ENCODE measurements at places on chromosomes 6 and 20.

- no peak for DNase-seq
Observed at GRCh38 chr20:43345676-43346075, 112.0 kb upstream of the SRSF6 start.

DNA sequence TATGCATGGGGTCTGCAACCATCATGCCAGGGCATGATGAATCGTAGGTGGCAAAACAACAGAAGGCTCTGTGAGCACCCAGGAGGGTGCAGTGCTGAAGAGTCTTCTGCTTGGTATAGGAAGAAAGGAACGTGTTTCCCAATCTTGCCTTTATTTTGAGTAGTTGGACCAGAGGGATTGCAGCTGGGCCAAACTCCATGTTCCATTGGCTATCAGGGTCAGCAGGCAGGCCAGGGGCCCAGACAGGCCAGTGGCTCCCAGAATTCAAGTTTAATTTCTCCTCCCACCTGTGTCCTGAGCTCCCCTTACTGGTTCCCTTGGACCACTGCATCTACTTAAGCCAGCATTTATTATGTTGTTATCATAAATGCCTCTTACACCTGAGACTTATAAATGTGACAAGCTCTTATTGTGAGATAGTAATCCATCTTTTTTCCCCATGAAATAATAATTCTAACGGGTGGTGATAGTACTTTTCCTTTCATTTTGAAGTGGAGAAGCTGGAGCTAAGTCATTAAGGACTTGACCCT lies 918 bp upstream of the TRIM38 start:
- DNase-seq, result no peak

- no peak for DNase-seq
Observed at GRCh38 chr6:83265384-83265783, 72.2 kb downstream of the RWDD2A start.

- DNase-seq, result peak; percentile 21
Observed at GRCh38 chr6:89355511-89356194, 3.1 kb upstream of the UBE2J1 start.

DNA sequence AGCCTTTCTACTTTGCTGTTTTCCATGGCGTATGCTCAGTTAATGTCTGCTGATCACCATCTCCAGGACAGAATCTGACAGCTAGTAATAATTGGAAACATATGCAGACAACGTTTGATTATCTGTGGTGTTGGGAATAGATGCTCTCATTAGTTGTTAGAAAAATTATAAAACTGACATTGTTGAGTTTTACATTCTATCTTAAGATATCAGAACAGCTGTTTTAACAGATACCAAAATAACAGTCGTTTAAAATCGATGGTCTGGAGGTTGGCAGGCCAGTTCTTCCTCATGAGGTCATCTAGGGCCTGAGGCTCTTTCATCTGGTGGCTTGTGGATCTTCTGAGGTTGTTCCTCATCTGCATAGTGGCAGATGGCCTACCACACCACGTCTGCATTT lies 137.6 kb downstream of the AIG1 start:
- no peak for DNase-seq

- DNase-seq, result no peak
Observed at GRCh38 chr6:53643481-53643965, 22.0 kb downstream of the KLHL31 start.

- DNase-seq, result peak; percentile 52
Observed at GRCh38 chr6:154249499-154250298, 106.9 kb downstream of the IPCEF1 start.

GRCh38 chr6:86128130-86128814 lies 485.6 kb upstream of the SYNCRIP start:
- no peak for DNase-seq

- DNase-seq, result peak; percentile 84
Observed at GRCh38 chr6:48048451-48049146, 62.4 kb downstream of the PTCHD4 start.

DNA sequence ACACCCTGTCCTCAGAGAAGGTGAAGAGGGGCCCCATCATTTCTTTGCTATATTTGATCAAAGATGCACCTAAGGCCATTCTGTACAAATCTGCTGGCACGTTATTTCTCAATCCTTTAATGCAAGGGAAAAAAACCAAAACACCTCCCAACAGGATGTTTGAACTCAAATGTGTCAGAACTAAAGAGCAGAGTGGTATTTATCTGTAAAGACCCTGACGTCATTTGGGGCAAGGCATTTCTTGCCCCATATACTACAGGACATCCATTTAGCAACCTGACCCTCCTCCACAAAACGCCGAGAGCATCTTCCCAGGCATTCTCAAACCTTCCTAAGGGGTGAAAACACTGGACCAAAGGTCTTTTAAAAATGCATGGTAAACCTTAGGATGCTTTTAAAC lies 50.8 kb downstream of the ZMYND8 start:
- no peak for DNase-seq

DNA sequence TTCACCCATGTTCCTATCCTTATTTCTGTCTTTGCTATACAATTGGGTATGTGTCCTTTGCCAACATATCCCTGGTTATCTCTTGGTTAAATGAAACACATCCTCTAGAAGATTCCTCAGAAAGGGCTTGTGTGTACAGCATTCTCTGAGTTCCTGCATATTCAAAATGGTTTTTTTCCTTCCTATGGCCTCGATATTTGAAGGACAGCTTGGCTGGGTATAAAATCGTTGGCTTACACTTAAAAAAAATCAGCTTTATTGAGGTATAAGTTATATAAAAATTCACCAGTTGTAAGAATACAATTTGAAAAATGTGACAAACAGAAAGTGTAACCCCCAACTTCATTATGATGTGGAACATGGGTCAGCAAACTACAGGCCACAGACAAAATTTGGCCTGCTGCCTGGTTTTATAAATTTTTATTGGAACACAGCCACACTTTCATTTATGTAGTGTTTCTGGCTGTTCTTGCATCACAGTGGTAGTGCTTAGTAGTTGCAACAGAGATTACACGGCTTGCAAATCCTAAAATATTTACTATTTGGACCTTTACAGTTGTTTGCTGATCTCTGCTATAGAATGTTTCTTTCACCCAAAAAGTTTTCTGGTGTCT lies 16.7 kb downstream of the PCMT1 start:
- DNase-seq, result peak; percentile 72

- DNase-seq, result no peak
Observed at GRCh38 chr6:81495999-81496398, 256.5 kb downstream of the TENT5A start.

- DNase-seq, result no peak
Observed at GRCh38 chr6:1759870-1760269, 150.2 kb downstream of the FOXC1 start.

- DNase-seq, result no peak
Observed at GRCh38 chr6:106912091-106912490, 62.4 kb downstream of the CD24 start.

DNA sequence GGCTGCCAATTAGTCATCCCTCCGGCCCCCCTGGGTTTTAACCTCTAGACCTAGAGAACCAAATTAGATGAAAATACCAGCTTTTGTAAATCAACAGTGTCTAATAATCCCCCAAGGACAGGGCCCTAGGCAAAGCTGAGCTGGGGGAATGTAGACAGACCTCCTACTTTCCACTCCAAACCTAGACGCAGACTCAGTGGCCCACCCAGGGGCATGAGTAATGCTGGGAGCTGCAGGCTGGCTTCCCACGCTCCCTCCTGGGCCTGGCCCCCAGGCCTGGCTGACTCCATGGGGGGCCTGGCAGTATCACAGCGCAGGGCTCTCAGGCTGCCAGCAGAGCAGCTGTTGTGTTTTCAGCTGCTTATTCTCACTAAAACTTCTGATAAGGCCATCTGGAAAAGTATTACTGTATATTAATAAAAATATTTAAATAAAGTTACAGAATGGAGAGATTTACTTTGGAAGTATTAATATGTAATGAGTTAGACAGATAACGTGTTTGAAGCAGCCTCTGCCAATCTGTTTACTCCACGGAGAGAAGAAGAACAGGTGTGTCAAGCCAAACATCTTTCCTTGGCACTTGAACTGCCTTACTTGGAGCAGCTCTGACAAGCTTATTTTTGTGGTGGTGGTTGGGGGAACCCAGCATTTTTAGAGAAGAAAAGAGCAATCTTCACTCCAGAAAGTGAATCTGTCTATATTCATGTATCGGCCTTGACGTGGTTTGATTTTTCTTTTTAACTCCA lies 144.0 kb upstream of the AGPAT4 start:
- DNase-seq, result no peak

- DNase-seq, result no peak
Observed at GRCh38 chr20:55760586-55760985, 244.7 kb downstream of the CBLN4 start.

GRCh38 chr6:119734227-119734626 lies 384.7 kb upstream of the MAN1A1 start:
- DNase-seq, result no peak

DNA sequence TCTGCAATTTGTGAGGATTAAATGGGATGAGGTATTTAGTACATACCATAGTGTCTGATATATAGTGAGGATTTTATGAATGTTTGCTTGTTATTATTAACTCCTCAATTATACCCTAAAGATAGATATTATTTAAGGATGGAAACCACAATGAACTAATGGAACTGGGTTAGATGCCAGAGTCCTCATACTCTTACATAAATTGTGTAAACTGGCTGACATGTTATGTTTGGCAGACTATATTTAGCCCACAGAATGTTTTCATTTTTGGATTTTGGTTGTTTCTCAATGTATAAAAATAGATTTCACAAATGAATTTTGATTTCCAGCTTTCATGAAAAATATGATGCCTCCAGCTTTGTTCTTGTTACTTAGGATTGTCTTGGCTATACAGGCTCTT lies 37.6 kb downstream of the HTR1B start:
- no peak for DNase-seq

- no peak for DNase-seq
Observed at GRCh38 chr6:169174516-169175359, 78.9 kb downstream of the THBS2 start.

DNA sequence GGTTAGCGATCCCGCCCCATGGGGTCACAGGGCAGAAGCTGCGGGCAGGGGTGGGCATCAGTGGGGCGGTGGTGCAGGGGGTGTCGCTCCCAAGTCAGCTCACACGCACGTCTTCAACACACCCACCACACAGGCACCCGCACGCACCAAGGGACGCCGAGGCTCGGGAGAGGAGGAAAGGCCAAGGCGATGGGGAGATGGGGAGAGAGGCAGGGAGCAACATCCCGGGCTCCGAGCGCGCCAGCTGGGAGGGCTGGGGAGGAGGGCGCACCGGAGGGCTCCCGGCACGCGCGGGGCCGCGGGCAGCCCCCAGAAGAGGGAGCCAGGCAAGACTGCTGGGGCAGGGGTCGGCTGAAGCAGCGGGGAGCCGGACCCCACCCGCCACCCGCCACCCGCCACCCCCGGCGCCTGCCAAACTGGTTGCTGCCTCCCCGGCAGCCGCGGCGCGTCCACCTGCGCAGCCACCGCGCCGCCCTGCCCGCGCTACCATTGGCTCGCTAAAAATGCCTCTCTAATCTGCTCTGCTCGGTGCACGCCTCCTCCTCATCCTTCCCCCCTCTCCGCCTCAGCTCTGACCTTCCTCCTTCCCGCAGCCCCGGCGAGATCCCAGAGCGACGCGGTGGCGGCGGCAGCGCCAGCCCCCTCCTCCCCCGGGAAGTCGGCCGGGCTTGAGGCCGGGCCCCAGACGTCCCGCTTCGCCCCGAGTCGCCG lies at the start of gene PACSIN1:
PACSIN1 (plus strand) TSS at position 546 of the 711 bp plus-strand sequence. CDS start 60,230 bp downstream, outside the sequence.
- no peak for DNase-seq

- peak; percentile 70 for DNase-seq
Observed at GRCh38 chr6:41733707-41734665, 1.4 kb downstream of the TFEB start.

DNA sequence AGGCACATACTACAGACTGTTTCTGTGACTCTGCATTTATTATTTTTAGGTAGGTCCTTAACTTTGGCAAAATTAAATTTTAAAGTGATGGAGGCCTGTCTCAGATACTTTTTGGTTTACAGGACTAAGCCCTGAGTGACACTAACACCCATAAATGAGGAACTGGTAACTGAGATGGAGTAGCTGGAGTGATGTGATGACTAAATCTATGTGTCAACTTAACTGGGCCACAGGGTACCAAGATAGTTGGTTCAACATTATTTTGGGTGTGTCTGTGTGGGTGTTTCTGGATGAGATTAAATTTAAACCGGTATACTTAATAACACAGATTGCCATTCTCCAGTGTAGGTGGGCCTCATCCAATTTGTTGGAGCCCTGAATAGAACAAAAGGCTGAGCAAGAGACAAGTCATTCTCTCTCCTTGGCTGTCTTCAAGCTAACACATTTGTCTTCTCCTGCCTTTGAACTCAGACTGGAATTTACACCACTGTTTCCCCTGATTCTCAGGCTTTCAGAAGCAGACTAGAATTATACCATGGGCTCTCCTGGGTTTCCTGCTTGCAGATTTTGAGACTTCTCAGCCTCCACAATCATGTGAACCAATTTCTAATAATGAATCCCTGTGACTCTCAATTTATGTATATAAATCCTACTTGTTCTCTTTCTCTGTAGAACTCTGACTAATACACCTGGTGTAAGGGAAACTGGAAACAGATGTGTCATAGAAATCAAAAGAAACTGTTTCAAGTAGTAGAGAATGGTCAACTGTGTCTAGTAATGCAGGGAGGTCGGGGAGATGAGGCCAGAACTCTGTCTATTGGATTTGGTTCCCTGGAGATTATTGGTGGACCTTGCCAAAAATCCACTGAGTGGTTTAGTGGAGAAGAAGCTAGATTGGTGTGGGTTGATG lies 579.2 kb downstream of the EPM2A start:
- peak; percentile 75 for DNase-seq

- DNase-seq, result no peak
Observed at GRCh38 chr20:31868853-31869672, 1.3 kb downstream of the DUSP15 start.

DNA sequence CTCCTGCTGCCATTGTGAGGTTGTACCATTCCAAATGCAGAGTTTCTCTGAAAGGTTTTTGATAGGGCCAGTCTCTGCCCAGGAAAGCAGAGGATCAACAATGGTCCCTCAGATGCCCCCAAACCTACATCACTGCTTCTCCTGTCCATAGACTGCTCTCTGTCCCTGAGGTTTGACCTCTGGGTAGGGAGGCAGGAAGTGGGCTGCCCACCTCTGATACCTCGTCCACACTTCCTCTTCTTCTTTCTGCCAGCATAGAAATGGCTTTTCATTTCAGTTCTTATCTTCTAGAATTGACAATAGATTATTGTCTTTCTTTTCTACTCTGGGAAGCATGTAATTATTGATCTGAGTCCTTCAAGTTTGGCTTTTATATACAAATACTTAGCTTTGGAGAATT lies 170.6 kb downstream of the TRMT11 start:
- DNase-seq, result no peak

- DNase-seq, result peak; percentile 32
Observed at GRCh38 chr20:38601216-38602184, at the start of gene ARHGAP40. ARHGAP40 (plus strand) TSS chr20:38601809.

GRCh38 chr6:39785281-39785680 lies 6.9 kb upstream of the DAAM2 start:
- no peak for DNase-seq

DNA sequence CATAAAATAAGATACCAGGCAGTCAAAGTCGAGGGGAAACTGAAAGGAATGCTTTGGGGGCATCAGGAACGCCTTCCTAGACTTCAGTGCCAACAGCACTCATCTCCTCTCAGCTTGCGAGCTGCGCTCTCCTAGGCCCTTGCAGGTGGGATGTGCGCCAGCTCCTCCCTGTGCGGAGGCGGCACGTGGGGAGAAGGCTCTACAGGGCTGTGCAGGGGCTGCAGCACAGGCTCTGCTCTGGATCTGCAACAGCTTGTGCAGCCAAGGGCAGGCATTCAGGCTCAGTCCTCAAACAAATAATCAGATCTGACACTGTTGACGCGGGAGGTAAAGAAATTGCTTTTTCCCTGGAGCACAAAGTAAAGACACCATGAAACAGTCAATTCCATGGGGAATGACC lies 144.8 kb downstream of the TTLL2 start:
- DNase-seq, result no peak

GRCh38 chr20:32285621-32286371 lies 8.3 kb downstream of the KIF3B start:
- DNase-seq, result peak; percentile 36

GRCh38 chr20:49245921-49246740 lies 26.9 kb downstream of the DDX27 start:
- DNase-seq, result no peak

Data from inflammatory macrophage treated with lipopolysaccharide for 4 hours (primary cell).